ENCODE measurements at places on chromosomes 4 and X. TPM values are rescaled to one million over a fixed set of nuclear protein-coding genes. Genes with fewer than 3 reads are reported as not detected.

GRCh38 chrX:48613502-48614160 lies 16.3 kb downstream of the WDR13 start:
- no peak overlapping the region for H3K27ac ChIP-seq
- no peaks in the 10 kb centered on the region for H3K36me3 ChIP-seq
- DNase-seq = no peak
- peaks cover 13% of the 10 kb centered on the region for H3K4me1 ChIP-seq
- H3K27me3 ChIP-seq = no peaks in the 10 kb centered on the region

GRCh38 chr4:3115637-3116270 lies 41.3 kb downstream of the HTT start:
- H3K27ac ChIP-seq = no peak overlapping the region
- peaks cover 22% of the 10 kb centered on the region for H3K36me3 ChIP-seq
- peaks cover 20% of the 10 kb centered on the region for H3K4me1 ChIP-seq
- no peak for DNase-seq

Gene GPR82
- total RNA-seq = not detected

DNA sequence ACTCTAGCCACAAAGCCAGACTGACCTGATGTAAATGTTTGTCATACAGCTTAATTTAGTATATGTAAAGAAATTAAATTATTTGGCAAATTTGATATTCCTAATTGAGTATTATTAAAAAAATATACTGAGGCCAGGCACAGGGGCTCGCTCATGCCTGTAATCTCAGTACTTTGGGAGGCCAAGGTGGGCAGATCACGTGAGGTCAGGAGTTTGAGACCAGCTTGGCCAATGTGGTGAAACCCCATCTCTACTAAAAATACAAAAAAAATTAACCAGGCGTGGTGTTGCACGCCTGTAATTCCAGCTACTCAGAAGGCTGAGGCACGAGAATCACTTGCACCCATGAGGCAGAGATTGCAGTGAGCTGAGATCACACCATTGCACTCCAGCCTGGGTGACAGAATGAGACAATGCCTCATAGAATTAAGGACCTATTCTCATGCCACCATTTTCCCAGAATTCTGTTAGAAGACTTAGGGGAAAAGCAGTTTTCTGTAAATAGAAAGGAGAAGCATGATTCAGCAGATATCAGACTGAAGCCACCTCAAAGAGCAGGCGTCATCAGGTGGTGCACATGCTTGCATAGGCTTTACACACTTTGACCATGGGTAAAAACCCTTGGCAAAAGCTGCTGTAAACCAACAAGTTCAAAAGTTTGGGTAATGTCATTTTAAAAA lies 6.1 kb downstream of the UBQLN2 start:
- no peak for DNase-seq
- H3K27me3 ChIP-seq = no peaks in the 10 kb centered on the region
- H3K4me1 ChIP-seq = peaks cover 34% of the 10 kb centered on the region

- H3K4me3 ChIP-seq = no peak overlapping the region
- no peak overlapping the region for H3K27ac ChIP-seq
- H3K4me1 ChIP-seq = peaks cover 11% of the 10 kb centered on the region
- peaks cover 17% of the 10 kb centered on the region for H3K36me3 ChIP-seq
- H3K27me3 ChIP-seq = no peaks in the 10 kb centered on the region
These were observed 47.6 kb upstream of the ADAD1 start for GRCh38 chr4:122331195-122331594.
